Stimulated activated CD4-positive, alpha-beta T cell treated with anti-CD3 and anti-CD28 coated beads, Interleukin-1b, Interleukin-23, amount 100 ng/mL, for 1 hour (primary cell): ENCODE measurements at places on chromosomes 16 and 17.

DNA sequence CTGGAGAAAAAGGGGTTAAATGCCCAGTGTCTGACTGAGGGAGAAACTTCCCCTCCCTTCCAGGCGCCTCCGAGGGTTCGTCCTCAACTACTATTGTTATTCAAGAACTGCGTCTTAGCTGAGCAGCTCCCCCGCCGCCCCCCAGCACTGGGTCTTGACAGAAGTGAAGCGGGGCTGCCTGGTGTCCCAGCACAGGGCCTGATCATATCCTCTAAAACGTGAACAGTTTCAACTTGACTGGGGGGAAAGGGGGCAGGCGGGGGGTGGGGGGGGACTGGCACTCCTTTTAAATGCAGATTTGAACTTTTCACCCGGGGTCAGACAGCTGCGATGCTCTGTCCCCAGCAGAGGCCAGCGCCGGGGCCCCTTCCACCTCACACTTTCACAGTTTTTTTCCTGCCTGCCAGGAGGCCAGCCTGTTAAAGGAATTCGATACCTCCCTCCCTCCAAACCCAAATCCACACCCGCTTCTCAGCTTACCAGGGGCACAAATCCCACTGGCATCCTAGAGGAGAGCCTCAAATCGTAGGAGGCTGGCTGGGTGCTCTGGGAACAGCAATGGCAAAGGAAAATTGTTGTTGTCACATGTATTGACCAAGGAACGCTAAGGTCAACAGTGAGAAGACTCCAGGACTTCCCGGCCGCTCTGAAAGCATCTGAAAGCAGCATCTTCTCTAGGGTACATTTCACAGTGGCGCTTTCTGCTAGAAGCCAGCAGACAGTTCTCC, 14.5 kb downstream of the ZFHX3 start:
- no peak for DNase-seq

DNA sequence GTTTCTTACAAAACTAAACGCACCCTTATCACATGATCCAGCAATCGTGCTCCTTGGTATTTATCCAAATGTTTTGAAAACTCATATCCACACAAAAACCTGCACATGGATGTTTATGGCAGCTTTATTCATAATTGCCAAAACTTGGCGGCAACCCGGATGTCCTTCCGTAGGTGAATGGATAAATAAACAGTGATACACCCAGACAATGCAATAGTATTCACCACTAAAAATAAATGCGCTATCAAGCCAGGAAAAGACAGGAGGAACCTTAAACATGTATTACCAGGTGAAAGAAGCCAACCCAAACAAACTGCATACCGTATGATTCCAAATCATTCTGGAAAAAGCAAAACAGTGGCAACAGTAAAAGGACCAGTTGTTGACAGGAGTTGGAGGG, 10.0 kb downstream of the SPATA32 start:
- no peak for DNase-seq

- no peak for DNase-seq
These were observed 117.3 kb downstream of the IRX5 start for GRCh38 chr16:55047903-55048497.

- DNase-seq: no peak
These were observed 32.5 kb downstream of the RANBP10 start for GRCh38 chr16:67773569-67774456.

- DNase-seq: no peak
These were observed 414.8 kb downstream of the MAF start for GRCh38 chr16:79185711-79186110.

DNA sequence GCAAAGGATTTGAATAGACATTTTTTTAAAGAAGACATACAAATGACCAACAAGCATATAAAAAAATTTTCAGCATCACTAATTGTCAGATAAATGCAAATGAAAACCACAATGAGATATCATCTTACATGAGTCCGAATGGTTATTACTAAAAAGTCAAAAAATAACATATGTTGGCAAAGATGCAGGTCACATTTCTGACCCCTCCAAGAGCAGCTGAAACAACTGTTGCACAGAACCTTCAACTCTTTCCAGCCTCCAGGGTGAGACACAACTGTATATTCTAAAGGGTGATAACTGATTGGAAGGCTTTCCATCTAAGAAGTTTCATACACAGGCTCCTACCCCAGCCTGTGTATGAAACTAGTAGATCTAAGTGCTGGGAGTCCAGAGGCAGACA, 51.9 kb downstream of the SLFN5 start:
- DNase-seq: no peak

- no peak for DNase-seq
These were observed 140.4 kb downstream of the CDH13 start for GRCh38 chr16:82767198-82767597.

- DNase-seq: no peak
These were observed 5.3 kb downstream of the MNT start for GRCh38 chr17:2395258-2396181.

GRCh38 chr16:86882586-86883280, 304.4 kb downstream of the FOXL1 start:
- DNase-seq: no peak

GRCh38 chr16:68064791-68065365, 20.3 kb upstream of the NFATC3 start:
- DNase-seq: no peak

- no peak for DNase-seq
These were observed 3.3 kb upstream of the FASN start for GRCh38 chr17:82101301-82101715.

- no peak for DNase-seq
These were observed 27.9 kb upstream of the C16orf95 start for GRCh38 chr16:87344931-87345631.

GRCh38 chr17:75227729-75228128, 22.2 kb downstream of the NUP85 start:
- no peak for DNase-seq

- no peak for DNase-seq
These were observed 46.2 kb downstream of the MARCHF10 start for GRCh38 chr17:62761884-62762283.

GRCh38 chr17:12974005-12974531, 43.8 kb downstream of the ELAC2 start:
- DNase-seq: no peak

DNA sequence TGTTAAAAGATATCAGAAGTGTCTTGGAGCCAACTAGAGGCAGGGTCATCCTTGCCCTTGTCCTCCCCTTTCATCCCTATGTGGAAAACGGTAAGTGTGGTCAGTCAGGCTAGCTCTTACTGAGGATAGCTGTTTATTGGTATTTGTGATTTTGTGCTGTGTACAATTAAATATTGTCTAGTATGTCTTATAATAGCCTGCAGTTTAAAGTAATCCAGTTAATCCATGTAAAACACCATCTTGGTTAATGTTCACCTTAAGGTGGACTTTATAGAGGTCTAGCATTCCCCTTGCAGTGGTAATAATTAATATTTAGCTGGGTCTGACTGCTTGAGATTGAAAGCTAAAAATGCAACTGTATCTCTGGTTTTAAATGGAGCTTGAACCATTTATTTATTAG, 25.6 kb downstream of the METTL9 start:
- no peak for DNase-seq

- DNase-seq: peak; percentile 80
These were observed 53.6 kb downstream of the C17orf67 start for GRCh38 chr17:56779898-56780777.

DNA sequence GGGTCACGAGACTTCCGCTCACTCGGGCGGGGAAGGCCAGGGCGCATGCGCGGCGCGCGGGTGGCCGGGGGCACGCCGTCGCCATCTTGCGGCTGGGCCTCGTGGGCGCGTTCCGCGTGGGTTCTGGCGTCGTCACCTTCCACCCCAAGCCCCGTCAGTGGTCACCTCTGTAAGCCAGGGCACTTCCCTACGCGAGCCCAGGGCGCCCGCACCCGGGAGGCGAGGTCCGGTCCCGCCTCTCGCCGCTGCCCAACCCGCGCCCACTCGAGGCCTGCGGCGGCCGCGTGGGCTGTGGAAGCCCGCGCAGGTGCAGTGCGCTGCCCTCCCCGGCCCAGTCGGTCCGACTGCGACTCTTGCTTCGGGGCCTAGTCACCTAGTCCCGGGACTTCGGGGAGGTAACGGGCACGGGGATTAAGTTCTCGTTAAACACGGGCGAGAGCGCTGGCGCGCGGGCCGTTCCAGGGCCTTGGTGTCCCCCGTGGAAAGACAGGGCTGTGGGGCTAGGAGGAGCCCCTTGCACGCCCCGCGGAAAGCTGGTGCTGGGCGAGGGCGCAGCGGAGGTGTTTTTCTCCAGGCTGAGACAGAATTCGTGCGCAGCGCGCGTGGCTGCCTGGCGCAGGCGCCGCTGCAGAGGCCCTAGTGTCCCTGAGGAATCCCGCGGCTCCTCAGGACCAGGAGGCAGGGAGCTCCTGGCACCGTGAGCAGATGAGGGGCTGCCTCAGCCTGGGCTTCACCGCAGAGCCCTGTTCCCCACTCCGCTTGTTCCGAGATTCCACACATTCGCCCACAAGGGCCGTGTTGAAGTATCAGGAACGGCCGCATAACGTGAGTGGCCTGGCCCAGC, 472 bp upstream of the ARHGDIA start:
- DNase-seq: peak; percentile 88

- no peak for DNase-seq
These were observed 31.8 kb downstream of the CEP95 start for GRCh38 chr17:64538508-64539130.

- DNase-seq: no peak
These were observed 87.3 kb upstream of the TOB1 start for GRCh38 chr17:50953518-50953830.

DNA sequence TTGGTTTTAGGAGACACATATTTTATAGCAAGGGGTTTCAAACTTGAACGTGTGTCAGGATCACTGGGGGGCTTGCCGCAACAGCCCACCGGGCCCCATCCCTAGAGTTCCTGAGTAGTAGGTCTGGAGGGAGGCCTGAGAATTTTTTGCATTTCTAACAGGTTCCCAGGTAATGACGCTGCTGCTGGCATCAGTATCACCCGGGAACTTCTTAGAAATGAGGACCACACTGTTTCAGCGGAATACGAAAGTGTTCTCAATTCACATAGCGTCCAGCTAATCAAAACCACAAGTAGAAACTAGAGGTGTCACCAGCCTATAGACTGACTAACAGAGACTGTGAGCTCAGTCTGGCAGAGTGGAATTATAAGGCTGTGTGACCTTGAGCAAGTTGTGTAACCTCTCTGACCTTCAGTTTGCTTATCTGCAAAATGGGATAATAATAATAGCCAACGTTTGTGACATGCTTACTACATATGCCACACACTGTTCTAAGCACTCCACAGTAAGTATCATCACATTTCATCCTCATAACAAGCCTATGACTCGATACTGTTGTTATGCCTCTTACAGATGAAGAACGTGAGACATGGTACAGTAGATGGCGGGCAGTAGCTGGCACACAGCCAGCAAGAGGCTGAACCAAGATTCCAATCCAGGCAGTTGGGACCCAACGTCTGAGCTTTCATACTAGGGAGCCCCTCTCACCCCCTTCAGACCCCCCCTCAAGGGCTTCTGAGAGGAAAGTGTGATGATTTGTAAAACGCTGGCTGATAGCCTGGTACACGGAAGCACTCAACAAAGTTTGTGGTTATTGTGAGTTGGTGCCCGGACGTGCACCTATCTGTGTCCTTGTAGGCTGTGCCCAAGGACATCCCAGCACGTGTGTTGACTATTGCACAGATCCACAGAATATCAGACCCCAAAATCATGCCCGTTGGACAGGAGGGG, 4.6 kb upstream of the ICAM2 start:
- DNase-seq: no peak

- no peak for DNase-seq
These were observed 90.5 kb upstream of the ZNF750 start for GRCh38 chr17:82930043-82930923.

- DNase-seq: no peak
These were observed 1.7 kb upstream of the AKTIP start for GRCh38 chr16:53504665-53505064.

DNA sequence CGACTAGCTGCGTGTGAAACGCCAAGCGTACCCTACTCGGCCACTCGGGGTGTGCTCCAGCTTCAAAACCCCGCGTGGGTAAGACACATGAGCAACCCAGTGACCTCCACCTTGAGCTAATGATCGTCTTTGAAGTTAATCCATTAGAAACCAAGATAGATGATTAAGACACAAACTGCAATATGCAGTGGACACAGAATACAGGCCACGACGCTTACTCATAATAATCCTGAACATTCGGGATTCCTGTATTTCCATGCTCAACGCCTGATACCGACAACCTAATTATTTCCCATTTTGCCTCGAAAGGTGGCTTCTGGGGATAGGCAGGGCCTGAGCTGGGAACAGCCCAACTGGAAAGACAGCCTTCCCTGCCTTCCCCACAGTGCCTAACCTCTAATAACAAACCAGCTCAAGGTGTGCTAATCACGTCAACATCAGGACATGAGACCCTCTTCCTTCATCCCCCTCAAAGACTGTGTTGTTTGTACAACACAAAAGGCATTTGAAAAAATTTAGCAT, 504 bp upstream of the COPRS start:
- DNase-seq: no peak

DNA sequence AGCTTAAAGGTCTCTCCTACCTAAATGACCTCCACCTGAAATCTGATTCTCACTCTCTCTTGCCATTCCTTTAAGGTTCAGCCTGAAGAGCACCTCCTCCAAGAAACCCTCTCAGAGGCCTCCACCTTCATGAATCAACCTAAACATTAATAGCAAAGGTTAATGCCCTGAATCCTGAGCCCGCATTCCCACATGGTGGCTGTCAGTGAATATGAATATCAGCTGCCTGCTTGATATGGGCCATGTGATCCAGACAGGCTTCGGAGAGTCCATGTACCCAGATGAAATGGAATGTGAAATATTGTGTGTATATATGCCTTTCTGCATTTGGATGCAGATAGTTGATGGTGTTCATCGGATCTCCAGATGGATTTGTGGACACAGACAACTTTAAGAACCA, 317.5 kb downstream of the TOX3 start:
- DNase-seq: no peak
